NCI-H510A treated with DMSO at 0.1 percent for 48 hours (cell line): ENCODE measurements at places on chromosomes 3 and 15.

- no peak for DNase-seq
Measured at GRCh38 chr3:143383421-143383820, 263.9 kb downstream of the CHST2 start.

- no peak for DNase-seq
Measured at GRCh38 chr3:155572085-155572484, 172.8 kb downstream of the PLCH1 start.

GRCh38 chr3:150912501-150912900 lies 7.3 kb upstream of the MINDY4B start:
- DNase-seq: no peak

GRCh38 chr3:162328649-162329048 lies 832.0 kb downstream of the OTOL1 start:
- DNase-seq: no peak

DNA sequence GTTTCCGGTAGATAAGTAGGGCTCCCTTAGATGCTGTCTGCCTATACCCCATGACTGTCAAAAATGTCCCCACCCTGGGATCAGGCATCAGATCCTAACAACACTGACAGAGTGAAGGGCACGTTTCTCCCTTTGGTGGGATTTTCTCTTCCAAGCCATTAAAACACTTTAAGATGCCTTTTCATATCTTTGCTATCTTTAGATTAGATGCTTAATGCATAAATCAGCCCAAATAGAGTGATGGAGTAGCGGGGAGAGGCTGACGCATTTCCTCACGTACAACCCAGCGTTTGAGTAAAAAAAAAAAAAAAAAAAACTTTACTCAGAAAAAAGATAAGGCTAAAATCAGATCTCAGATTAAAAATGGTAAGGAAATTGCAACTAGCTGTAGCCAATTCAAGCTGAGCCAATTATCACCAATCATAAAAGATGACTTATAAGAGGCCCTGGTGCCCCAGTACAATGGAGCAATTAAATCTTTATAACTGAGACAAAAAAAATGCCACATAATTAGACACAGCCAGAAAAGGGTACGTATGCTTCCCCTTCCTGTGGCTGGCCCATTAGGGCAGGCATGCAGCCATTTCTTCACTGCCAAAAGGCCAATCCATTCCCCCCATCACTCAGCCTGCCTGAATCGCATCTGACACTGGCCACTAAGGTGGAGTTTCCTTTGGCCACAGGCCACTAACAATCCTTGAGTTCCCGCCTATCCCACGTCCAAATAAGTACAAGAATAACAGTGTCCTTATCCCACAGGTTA lies 45.0 kb downstream of the RFTN1 start:
- DNase-seq: no peak

DNA sequence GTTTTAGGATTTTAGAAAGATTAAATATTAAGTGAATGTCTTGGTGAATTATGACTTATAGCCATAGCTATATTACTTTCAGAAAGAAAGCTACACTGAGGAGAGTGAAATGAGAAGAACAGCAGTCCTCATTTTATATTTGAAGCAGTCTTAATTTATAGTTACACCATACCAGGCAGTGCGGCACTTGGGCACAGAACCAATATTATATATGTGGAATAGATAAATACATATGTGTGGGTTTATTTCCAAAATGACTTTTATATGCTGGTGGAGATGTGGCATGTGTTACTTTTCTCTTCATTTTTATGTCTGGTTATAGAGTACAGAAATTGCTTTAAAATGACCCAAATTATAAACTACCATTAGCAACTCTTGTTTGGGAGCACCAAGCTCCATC lies 759.5 kb downstream of the GRM7 start:
- no peak for DNase-seq

DNA sequence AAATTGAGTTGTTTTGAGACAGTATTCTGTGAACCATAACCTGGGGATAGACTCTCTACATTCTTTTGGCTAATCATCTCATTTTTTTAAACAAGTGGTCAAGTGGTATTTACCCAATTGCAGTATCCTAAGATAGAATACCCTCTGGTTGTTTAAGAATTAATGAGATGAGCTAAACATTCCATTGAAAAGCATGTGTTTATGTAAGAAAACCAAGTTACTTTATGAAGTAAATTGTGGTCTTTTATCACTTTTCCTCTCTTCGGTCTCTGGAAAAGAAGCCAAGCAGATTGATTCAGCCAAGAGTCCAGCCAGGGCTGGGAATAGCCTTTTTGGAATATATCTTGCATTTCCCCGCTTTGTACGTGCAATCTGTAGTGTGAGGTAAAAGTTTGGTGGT lies 185.7 kb upstream of the TOPAZ1 start:
- DNase-seq: no peak

GRCh38 chr15:23998056-23998455 lies 311.0 kb upstream of the NDN start:
- DNase-seq: no peak

DNA sequence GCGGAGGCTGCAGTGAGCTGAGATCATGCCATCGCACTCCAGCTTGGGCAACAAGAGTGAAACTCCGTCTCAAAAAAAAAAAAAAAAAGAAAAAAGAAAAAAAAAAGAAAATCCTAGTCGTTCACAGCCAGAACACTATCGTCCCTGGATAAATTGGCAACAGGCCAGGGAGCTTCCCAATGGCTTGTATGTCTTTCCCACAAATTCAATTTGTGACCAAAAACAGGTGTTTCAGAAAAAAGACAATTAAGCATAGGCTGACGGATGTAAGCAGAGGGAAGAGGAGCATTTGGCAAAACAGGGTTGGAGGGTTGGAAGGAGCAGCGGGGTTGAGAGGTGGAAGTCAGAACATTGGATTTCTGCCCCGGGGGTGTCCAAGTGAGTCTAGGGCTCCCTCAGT lies 8.5 kb downstream of the EPB42 start:
- DNase-seq: no peak

- DNase-seq: no peak
Measured at GRCh38 chr15:41020311-41020710, 67.0 kb downstream of the CHAC1 start.

GRCh38 chr3:31498791-31499190 lies 33.9 kb upstream of the STT3B start:
- DNase-seq: no peak

- no peak for DNase-seq
Measured at GRCh38 chr3:158249183-158249582, 139.3 kb downstream of the RSRC1 start.

GRCh38 chr15:28990390-28990789 lies 104.6 kb downstream of the APBA2 start:
- DNase-seq: no peak

GRCh38 chr3:147616998-147617619 lies 207.9 kb downstream of the ZIC1 start:
- peak; percentile 41 for DNase-seq

DNA sequence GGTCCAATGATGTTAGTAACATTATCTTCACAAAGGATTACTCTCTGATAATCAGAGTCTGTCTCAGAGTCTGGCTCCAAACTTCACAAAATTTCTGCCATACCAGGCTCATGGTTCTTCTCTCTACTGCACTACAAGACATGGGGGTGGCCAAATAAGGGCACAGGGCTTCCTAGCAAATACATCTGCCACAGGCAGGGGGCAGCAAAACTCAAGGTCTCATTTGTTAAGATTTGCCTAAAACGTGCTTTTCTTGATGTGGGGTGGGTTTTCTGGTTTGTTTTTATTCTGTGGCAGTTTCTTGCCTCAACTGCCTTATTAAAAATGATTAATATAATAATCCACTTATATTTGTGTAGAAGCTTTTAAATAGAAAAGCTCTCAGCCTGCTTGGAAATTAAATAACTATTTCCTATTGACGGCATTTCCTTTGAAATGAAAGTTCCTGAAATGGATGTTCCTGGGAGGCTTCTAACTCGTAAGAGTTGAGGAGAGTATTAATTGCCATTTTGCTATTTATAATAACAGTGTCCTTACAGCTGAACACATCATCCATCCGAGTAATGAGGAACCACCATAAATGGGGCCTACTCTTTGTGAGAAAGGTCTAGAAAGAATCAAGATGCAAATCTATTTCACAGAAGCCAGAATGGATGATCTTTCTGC lies 53.8 kb downstream of the SST start:
- DNase-seq: peak; percentile 51

GRCh38 chr3:146948186-146948585 lies 343.0 kb upstream of the PLSCR5 start:
- no peak for DNase-seq

GRCh38 chr3:34077417-34078195 lies 279.2 kb downstream of the PDCD6IP start:
- no peak for DNase-seq

DNA sequence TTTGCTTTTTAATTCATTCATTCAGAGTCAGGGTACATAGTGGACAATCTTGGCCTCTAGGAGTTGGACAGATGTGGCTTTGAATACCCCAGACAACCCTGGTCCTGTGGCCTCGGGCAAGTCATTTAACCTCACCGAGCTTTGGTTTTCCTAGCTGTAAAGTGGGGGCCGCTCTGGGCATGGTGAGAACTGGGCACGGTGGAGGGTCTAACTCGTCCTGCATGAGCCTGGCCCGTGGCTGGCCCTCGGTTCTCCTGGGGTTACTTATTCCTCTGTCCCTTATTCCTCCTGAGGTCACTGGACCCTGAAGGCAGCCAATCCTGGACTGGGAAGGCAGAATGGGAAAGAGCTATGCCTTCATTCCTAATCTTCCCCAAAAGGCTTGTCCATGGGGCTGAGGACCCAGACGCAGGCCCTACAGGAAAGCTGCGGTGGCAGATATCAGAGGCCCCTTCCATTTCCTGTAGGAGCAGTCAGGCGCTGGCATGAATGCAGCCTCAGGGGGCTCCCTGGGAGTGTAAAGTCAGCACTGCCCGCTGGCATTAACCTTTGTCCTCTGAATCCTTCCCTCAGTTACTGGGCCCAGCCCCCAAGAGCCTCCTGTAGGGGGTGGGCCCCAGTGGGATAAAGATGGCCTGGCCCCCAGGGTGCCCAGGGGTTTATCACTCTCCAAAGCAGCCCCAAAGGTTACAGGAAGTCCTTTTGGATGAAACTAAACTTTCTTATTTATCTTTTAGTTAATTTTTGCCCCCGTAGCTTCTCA lies 17.9 kb upstream of the SEC13 start:
- no peak for DNase-seq

- no peak for DNase-seq
Measured at GRCh38 chr3:151976211-151977050, 103.0 kb downstream of the SUCNR1 start.

DNA sequence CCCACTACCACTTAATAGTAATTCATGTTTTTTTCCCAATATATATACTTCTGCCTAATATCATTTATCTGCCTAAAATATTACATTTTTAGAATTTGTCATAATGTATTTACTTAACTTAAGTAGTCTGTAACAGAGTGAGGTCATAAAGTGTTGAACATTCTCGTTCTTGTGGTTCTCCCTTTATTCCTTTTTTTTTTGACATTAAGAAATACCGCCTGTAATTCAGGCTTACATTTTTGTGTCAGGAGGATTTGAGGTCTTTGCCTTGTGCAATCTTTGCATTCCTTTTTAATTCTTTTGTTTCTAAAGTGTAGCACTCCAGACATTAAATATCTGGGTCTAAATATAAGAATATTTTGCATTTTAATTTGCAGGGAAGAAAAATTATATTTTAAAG lies 315.4 kb downstream of the PTPRG start:
- no peak for DNase-seq

GRCh38 chr3:12574661-12575060 lies 17.8 kb downstream of the MKRN2 start:
- DNase-seq: no peak

GRCh38 chr3:140292170-140292569 lies 357.2 kb downstream of the CLSTN2 start:
- DNase-seq: no peak
